ENCODE measurements at places on chromosomes 5 and 9.

- DNase-seq: peak; percentile 23
Observed at GRCh38 chr5:140402258-140403074, 833 bp downstream of the ANKHD1 start.

DNA sequence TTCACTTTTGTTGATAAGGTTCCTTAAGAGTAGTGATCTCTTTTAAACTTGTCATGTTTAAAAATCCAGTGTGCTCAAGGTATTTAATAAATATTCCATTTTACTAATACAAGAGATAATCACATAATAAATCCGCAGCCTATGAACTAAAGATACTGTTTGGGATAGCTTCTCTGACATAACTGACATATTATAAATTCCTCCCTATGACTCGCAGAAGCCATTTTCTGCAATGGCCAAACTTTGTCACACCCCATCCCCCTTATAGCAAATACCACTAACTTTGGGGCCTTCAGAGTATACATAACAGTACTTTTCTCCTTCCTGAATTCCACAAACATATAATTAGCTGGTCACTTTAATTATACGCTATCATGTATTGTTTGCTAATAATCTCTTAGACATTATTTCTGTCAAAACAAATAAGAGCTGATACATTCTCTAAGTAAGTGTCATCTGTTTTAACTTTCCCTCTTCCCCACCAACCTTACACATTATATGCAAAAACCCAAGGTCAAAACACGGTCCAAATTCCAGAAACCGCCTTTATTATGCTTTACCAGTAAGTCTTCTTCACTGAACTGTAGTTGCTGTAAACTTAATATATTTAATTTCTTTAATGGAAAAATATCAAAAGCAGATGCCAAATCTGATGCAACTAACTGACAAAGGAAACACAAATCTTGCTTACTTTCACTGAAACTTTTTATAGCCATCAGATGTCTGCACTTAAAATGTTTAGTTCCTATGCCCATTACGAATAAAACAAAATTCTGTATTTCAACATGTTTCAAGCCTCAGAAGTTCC lies 971 bp downstream of the TMEM267 start:
- no peak for DNase-seq

DNA sequence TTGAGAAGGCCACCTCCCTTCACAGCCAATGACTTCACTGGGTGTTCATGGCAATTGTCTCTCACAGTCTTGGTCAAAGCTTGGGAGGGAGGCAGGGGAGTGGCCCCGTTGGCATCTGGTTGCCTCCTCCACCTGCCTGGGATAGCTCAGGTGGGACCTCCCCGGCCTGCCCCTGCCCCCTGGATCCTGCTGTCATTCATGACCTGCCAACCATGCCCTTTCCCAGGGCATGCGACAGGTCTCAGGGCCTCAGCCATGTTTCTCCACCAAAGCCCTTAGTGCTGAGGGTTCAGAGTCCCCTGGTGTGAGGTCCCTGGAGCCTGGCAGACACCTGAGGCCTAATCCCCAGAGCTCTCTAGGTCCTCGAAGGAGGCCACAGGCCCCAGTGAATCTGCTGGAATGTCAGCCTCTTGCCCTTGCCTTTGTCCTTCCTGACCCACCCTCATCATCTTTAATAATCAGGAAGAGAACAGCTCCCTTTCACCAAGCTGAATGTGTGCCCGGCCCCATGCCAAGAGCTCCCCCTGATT lies 5.6 kb downstream of the DAB2IP start:
- DNase-seq: no peak

DNA sequence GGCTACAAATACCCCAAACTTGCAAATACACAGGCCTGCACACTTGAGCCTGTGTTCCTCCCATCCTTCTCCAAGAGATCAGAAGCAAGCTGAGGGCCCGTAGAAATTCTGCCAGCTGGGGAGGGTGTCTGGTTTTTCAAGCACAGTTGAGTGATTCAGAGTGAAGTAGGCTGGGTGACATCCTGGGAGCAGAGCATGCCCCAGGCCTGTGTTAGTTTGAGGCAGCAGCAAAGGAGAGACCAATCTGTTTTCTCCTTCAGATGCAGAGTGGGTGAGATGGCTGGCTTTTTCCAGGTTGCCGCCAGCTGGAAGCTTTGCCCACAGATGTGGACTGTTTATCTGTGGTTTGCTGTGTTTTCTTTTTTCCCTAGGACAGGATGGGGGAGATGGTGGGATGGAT lies 63.1 kb downstream of the RCL1 start:
- DNase-seq: no peak

GRCh38 chr9:5893591-5894236 lies 3.0 kb downstream of the MLANA start:
- no peak for DNase-seq

DNA sequence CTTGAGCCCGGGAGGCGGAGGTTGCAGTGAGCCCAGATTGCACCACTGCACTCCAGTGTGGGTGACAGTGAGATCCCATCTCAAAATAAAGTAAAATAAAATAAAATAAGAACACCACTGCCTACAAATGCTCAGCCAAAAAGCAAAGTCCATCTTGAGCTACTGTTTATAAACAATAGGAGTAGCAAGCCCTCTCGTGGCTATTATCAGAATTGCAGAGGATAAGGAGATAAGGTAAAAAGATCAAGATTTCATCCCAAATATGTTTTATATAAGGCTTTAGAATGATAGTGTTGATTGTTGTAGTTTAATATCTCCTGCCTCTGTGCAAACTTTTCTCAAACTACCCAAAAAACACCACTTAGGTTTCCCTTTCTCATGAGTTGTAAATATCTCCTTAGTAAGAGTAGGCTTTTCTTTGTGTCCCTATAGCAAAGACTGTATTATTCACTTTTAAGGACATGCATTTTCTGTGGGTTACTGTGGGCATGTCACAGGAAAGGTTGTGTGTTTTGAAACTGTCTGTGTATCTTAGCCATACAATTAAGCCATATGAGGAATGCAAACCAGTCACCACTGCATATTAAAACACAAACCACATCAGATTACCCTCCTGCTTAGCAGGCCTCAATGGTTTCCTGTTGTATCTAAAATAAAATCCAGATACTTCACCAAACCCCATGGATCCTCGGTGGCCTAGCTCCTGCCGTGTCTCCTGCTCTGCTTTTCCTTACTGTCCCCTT lies 31.8 kb upstream of the CKS2 start:
- DNase-seq: no peak
